ENCODE measurements at places on chromosomes 11 and 22.

DNA sequence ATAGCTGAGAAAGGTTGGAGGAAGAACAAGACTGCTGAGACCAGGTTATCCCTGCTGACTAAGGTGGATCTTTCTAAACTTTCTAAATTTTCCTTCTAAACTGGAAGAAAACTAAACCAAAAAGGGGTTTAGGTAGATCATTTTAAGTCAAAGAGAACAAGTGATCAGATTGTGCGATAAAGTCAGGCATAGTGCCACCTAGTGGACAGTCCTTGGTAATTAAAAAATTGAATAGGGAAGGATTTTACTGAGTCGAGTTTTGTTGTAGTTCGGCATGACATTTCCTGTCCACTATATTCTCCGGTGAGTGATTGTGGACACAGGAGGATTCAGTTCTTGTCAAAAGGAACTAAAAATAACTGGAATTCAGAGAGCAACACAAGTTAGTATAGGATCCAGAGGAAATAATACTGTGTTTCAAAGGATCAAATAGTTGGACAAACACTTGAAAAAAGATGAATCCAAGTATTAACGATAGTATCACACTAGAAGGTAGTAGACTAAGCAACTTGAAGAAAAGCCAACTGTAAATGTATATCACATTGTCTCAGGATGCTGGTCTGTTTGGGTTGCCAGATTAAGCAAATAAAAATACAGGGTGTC lies 1236.4 kb downstream of the FAM181B start:
- DNase-seq: peak; percentile 14

- DNase-seq: no peak
Observed at GRCh38 chr11:34583818-34584217, 37.1 kb upstream of the EHF start.

- peak; percentile 63 for DNase-seq
Observed at GRCh38 chr11:477052-477715, 27.1 kb downstream of the PTDSS2 start.

- peak; percentile 19 for DNase-seq
Observed at GRCh38 chr11:126791446-126791845, 209.1 kb downstream of the KIRREL3 start.

DNA sequence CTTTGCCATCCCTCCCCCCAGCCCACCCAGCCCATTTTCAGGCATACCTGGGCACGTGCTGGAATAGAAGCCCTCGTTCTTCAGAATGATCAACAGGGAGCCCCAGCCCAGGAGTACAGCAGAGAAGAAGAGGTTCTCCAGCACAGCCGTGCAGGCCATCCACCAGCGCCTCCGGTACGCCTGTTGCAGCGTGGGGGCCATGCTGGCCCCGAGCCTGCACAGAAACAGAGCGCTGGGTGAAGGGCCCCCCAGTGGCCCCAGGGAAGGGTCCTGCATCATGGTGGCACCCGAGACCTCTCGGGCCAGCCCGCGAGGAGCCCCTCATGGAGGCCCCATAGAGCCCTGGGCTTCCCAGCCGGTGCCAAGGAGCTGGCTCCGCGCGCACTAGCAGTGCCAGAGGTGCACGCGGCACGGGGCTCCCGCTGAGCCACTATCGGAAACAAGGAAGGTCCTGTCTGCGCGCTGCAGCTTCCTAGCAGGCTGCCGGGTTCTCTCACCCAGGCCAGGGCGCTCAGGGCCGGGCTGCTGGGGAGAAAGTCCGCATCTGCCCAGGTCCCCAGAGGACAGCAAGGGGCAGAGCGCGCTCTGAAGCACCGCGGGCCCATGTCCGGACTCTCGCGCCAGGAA lies 1.5 kb downstream of the SLC43A1 start:
- DNase-seq: peak; percentile 47

- no peak for DNase-seq
Observed at GRCh38 chr22:19509923-19510322, 14.3 kb downstream of the CLDN5 start.

GRCh38 chr11:73931039-73931645 lies 19.7 kb upstream of the DNAJB13 start:
- DNase-seq: peak; percentile 86

GRCh38 chr11:74860743-74861142 lies 88.1 kb downstream of the XRRA1 start:
- DNase-seq: no peak

DNA sequence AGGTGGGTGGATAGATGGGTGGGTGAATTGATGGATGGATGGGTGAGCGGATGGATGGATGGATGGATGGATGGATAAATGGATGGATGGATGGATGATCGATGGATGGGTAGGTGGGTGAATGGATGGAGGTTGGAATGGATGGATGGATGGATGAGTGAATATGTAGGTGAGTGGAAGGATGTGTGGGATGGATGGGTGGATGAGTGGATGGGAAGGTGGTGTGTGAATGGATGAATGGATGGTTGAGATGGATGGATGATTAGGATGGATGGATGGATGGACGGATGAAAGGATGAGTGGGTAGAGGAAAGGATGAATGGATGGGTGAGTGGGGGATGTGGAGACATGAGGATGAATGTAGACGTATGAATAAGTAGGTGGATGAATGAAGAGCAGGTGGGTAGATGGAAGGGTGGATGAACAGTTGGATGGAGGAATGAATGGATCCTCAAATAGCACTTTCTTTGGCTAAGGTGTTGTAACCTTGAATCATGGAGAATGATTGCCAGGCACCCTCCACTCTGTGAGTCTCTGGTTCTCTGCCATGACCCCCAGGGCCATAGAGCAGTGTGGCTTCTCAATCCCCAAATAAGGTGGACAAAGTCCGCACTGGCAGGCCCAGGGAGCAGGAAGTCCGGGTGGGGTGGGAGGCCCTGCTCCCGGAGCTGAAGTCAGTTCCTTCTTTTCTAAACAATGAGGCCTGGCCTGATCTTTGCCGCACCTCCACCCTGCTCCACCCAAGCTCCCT lies 36.9 kb downstream of the IGF2 start:
- DNase-seq: no peak

DNA sequence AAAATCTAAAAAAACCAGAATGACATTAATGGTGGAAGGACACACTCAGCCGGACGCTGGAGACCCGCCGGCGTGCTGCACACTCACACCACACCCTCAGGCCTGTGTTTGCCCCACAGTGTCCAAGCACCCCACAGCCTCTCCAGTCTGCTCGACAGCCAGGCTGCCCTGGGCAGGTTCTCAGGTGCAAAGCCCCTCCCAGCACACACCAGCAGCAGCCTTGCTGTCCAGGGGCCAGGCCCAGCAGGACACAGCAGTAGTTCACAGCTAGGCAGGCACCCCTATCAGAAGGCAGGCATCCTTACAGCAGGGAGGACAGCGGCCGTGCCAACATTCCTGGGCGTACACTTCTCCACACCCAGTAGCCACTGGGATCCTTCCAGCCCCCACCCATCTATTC lies 1.7 kb upstream of the SLC25A1 start:
- no peak for DNase-seq

DNA sequence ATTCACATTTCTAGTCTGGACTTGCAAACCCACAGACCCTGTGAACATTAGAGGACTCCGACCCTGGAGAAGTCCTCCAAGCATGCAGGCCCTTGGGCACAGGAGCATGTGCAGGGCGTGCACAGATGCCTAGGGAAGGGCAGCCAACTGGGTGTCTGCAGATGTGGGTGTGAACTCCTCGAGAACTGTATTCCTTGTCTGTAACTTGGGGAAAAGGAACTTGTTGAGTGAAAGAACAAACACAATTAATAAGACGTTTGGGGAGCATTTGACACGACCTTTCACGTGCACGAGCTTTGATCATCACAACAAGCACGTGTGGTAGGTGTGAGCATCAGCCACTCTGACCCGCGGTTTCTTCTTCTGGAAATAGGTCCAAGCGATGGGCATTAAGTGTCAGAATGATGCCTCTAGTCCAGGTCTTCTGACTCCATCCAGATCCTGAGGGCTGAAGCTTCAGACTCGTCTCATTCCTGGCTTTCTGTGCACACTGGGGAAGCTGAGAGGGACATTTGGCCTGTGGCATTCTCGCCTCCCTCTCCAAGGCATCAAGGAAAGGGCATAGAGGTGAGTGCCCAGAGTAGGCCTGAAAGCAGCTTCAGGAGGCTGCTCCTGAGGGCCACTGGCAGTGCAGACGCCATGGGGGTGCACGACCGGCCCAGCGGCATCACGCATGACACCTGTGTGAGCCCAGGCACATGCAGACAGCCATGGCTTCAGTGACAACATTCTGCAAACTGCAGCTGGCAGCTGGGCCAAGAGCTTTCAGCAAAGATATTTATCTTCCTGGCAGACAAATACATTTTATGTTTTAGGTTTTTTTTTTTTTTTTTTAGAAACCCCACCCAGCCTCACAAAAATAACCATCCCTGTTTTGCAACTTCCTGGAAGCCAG lies 32.5 kb downstream of the ALX4 start:
- no peak for DNase-seq

DNA sequence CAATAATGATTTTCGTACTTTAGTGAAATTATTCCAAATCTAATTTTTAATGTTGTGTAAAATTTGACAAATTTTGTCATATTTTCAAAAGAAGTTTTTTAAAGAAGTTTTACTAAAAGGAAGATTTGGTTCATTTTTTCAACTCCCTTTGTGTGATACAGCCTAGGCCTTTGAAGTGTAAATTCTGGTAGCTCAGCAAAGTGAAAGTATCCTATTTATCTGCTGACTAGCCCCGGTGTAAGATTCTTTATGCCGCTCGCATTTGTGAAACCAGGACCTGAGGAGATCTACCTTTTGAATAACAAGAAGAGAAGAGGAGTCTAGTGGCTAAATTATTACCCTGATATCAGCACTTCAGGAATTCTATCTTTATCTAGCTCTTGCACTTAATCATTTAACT lies 177.4 kb downstream of the JRKL start:
- DNase-seq: no peak

DNA sequence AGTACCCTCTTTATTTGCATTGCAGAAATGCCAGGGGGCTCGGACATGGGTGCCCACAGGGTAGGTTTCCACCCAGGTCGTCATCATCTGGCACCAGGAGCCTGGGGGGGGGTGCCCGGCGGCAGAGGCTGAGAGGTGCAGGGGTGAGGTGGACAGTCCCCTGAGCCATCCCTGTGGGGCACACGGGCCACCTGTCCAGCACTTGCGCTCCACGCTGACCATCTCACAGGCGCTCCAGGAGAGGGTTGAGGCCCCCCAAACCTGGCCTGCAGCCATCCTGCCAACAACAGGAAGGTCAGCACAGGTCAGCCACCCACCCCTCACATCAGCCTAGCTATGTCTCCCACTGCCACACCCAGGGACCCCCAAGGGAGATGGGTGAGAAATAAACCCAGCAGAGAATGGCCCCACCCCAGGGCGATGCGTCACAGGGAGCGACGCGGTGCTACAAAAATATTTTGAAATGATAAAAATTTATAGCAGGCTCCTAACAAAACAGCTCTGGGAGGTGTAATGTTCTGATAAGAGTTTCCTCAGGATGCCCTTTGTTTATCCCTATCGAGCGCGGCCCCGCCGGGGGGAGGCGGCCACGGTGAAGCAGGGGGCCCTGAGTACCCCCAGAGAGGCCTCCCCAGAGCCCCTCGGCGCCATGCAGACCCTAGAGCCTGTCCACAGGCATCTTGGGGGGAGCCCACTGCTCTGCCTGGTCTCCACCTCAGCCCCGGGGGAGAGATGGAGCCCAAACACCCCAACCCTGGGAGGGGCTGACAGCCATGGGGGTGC lies 21.0 kb upstream of the GNB1L start:
- DNase-seq: no peak

DNA sequence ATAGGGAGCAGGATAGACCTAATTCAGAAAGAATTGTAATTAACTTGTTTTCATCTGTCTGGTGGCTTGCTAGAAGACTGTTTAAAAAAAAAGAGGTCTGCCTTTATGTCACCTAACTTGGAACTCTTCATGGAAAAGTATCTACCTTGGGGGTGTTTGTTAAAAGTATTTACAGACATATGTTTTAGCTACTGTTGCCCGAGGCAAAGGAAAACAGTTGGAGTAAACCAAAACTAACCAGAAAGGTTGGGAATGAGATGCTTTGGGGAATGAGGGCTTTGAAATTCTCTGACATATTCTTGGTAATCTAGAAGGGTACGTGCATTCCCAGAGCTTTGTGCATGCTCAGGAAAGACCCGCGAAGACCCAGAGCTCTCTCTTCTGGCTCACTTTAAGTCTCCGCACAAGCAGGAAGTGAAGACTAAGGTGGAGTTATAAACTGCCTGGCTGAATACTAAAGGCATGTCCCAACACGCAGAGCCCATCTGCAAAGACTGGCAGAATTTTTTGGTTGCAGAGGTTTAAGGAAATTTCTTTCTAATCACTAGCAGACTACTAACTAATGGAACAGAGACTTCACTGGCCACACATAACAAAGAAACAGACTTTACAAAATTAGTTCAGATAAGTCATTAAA lies 33.2 kb downstream of the HIKESHI start:
- peak; percentile 48 for DNase-seq

DNA sequence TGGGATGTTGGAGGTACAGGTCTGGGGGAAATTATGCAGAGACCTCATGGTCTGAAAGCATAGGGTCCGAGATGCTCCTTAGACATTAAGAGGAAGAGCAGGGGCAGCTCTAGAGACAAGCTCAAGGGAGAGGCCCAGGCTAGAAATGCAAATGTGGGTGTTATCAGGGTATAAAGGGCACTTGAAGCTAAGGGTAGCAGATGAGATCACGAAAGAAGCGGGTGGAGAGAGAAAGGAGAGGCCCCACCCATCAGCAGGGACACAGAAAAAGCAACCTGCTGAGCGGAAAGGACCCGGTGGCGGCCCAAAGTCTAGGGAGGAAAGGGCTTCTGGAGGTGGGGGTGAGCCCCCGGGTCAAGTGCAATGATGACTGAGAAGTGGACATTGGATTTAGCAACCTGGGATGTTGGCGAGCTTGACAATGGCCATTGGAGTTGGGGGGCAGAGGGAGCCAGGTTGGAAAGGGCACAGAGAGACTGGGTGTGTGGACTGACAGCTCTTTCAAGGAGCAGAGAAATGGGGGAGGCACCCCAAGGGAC lies 8.9 kb downstream of the TMPRSS6 start:
- no peak for DNase-seq

GRCh38 chr22:32702421-32702820 lies 99.1 kb upstream of the TIMP3 start:
- no peak for DNase-seq

DNA sequence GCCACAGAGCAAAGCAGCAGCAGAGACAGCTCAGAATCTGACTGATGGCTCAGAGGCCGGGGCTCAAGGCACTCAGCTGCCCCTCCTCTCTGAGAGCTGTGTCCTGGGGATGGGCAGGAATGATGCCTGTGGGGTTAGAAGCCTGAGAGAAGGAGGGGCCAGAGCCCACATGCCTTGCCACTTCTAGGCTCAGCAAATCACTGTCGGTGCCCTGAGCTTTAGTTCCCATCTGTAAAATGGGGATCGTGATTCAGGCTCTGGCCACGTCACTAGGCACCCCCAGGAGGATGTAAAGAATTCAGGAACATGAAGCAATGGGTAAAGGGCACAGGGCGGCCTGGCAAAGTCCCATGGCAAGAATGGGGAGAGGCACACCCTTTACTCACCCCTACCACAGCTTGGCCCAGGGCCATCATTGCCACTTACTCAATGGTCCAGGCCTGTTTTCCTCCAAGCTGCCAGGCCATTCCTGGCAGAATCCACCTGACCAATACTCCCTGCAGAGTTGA lies 3.4 kb upstream of the CDC42EP2 start:
- DNase-seq: peak; percentile 74

DNA sequence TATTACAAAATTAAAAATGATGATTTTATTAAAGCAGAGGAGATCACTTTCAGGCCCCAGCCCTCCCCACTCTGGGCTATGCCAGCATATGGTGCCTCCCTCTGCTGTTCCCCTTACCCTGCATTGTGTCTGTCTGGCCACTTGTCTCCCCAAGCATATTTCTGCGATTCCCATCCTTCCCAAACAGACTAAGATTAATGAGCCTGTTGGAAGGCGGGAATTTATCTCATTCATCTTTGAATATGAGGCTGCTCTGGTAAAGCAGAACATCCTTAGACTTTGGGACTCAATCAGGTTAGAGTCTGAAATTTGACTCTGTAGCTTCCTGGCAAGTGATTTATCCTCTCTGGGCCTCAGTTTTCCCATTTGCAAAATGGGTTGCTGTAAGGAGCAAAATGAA lies 25.7 kb downstream of the AMPD3 start:
- DNase-seq: no peak

All from ELF-1 (cell line).